ENCODE measurements at places on chromosomes 6 and 20.
A peak's percentile ranks its signal among the peaks of the same experiment; 100 is the strongest.

DNA sequence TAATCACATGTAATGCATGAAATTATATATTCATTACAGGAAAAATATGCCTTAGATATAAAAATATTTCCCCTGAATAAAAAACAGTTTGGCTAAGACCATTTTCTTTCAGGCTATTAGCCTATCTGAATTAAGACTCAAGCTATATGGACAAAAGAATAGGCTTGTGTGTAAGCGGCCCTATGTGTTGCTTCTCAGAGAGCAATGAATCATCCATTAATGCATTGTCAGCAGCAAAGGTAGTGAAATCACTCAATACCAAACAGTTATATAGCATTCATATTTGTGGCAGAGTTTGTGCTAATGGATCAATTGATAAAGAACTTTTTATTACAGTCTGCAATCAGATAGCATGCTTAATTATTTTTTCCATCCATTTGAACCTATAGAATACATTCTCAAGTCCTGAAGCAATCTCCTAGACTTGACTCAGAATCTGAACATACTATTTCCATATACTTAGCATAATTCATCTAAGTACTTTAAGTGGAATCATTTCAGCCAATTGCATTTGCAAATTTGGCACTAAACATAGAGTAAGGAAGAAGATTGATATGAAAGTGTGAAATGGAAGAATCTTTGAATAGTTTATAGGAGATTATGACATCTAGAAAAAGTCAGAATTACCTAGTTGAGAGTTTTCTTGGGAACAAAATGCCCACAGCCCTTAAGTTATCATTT lies 112.2 kb downstream of the ADGRB3 start:
- no peak for DNase-seq

DNA sequence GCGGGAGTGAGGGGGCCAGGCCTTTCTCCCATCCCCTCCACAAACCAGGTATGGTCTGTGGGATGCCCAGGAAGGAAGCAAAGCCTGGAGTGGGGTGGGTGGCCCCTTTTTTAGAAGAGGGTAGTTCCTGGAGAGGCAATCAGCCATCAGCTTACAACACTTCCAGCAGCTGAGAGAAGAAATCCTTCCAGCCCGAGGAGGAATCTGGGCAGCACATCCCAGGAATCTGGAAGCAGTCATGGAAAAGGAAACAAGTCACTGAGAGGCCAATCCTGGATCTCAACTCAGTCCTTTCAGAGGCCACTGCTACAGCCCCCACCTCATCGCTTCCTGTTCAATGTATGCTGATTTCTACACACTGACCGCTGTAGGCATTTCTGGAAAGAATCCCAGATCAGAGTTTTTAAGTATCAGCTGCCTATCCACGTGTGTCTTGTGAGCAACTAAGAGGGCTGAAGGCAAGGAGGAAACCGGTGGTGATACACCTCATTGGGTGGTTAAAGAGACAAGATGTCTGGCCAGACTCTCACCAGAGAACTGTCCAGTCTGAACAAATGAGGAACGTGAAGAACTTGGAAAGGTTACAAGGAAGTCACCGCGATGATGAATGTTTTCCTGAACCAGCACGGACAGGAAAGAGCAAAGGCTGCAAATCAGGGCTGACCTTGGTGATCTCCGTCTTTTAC lies 92.9 kb upstream of the SHLD1 start:
- DNase-seq = peak; percentile 64

GRCh38 chr6:125067552-125067951 lies 86.0 kb upstream of the TPD52L1 start:
- no peak for DNase-seq

DNA sequence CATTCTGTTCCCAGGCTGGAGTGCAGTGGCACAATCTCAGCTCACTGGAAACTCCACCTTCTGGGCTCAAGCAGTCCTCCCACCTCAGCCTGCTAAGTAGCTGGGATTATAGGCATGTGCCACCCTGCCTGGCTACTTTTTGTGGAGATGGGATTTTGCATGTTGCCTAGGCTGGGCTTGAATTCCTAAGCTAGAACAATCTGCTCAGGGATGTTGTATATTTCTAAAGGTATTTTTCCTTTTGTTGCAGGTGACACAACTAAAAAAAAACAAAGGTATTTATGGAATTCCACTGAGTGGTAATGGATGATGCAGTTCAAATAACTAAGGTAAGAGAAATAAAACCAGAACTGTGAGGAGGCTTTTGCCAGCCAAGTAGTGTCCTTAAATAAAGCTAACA lies 49.7 kb downstream of the PTPRA start:
- DNase-seq = no peak

- DNase-seq = peak; percentile 87
Measured at GRCh38 chr20:39876976-39877635, 811.9 kb downstream of the MAFB start.

GRCh38 chr20:38547288-38548085 lies 33.5 kb upstream of the ADIG start:
- DNase-seq = no peak

DNA sequence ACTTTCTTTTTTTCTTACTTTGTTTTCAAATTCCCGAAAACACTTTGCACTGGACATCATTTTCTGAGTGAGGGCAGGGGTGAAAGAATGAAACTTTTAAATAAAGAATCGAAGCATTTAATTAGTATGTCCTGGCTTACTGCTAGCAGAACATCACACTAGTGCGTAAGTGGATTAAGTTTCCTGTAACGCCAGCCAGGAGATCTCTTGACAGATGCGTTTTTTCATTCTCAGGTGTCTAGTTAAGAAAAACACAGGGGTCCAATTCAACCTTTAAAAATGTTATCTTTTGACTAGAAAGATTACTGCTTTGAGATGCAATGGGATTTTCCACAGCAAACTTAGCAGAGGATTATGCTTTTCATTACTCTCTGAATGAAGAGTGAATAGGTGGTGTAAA lies 858.8 kb upstream of the EPHA7 start:
- DNase-seq = no peak

GRCh38 chr6:44730771-44731391 lies 343.4 kb downstream of the CDC5L start:
- no peak for DNase-seq

DNA sequence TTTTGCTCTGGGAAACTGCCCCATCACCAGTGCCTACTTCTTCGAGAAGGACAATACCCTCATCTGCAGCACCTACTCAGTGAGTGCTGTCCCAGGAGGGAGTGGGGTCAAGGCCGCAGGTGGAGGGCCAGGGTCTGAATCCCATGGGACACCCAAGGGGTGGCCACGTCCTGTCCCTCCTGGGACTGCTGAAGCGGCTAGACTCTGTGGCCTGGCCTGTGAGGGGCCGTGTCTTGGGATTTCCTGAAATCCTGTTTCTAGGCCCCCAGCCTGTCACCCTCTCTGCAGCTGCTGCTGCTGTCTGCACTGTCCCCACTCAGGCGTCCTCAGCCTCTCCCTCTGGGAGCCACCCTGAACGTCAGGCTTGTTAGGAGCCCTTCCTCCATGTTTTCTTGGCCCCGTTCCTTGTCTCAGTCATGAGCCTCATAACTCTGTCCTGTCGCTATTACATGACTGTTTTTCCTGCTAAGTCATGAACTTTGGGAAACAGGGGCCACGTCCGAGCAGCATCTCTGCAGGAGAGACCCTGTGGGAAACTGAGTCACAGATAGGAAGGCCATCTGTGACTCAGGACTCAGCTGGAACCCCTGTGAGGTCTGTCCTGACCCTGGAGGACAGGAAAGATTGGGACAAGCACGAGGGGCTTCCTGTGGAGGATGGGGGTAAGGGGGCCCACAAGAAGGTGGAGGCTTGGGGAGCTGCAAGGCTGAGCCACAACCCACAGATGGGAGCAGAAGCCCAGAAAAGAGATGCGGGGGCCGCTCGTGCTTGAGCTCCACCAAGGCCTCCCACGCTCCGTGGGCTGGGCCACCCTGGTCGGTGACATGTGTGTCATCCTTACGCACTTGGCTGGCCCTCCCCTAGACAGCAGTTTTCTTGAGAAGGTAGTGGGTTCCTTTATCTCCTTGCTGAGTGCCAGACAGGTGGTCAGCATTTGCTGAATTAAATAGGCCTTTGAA lies 49.9 kb downstream of the EFCAB8 start:
- no peak for DNase-seq

Data from NCI-H2029 treated with DMSO at 0.1 percent for 48 hours (cell line).